A172 (cell line): ENCODE measurements at places on chromosomes 1 and 21.

DNA sequence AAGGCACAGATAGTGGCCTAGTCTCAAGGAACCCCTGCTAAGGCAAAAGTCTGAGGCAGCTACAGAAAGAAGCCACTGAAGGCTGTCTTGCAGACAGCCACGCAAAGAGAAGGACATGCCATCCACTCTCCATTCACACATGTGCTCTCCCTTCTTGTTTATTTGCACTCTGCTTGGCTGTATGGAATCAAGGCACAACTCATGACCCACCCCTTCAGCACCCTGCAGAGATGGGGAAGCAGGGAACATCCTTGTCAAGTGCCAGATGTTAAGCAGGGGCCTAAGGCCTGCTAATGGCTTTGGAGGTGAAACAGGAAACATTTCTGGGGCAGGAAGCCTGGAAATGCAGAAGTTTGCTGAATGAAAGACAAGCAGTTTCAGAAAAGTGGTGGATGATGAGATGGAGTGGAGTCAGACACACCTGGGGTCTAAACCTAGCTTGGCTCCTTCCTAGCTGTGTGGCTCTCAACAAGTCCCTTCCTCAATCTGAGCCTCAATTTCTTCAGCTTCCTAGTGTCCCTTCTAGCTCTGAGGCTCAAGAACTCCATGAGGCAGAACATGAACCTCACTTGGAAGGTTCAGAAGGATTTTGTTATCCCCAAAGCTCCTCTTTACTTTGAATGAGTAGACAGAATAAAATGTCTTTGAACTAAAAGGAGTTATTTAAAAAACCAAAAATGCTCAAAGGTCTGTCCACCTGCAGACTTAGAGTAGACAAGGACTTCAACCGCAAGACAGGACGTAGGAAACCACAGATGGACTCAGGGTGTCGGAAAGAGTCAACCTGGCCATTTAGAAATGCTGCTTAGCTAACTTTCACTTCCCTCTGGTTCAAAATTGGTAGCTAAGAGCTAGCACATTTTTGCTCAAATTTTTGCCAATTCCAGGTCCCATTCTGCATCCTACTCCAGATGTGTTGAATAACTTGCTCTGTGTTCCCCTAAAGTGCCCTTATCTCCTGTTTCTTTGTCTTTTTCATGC lies 283.1 kb downstream of the PLPP3 start:
- DNase-seq: no peak

DNA sequence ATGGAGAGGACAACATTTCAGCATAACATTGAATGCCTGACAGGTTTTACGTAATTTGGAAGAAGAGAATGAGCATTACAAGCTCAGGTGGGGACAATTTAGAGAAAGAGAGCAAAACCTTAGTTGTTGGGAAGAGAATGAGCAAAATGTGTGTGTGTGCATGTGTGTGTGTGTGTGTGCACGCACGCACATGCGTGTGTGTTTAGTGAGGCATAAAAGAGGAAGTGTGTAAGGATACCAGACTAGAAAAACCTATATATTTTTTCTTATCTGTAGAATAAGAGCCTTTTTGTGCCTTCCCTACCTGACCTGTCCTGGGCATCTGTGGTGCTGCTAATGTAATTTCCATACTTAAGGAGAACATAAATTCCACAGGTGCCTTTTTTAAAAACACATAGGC lies 99.0 kb upstream of the PLXNA2 start:
- no peak for DNase-seq

- no peak for DNase-seq
These were observed 7.8 kb upstream of the CHI3L2 start for GRCh38 chr1:111219557-111220286.

DNA sequence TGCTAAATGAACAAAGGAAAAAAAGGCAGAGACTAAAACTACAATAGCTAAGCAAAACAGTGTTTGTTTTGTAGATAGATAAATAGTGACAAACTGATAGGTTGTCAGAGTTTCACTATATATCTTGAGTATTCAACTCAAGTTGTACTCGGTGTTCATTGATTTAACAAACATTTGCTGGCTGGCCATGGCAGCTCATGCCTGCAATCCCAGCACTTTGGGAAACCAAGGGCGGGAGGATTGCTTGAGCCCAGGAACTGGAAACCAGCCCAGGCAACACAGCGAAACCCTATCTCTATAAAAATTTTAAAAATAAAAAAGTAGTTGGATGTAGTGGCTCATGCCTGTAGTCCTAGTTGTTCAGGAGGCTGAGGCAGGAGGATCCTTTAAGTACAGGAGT lies 17.3 kb downstream of the C1orf185 start:
- DNase-seq: no peak

GRCh38 chr1:29800522-29800956 lies 564.2 kb downstream of the PTPRU start:
- no peak for DNase-seq

GRCh38 chr1:9257851-9258250 lies 23.3 kb downstream of the H6PD start:
- DNase-seq: no peak

GRCh38 chr1:186948535-186948934 lies 119.8 kb downstream of the PLA2G4A start:
- DNase-seq: no peak

GRCh38 chr1:214332946-214333798 lies 52.2 kb downstream of the SMYD2 start:
- peak; percentile 69 for DNase-seq

- DNase-seq: no peak
These were observed 9.8 kb downstream of the TNFRSF18 start for GRCh38 chr1:1196431-1197187.

DNA sequence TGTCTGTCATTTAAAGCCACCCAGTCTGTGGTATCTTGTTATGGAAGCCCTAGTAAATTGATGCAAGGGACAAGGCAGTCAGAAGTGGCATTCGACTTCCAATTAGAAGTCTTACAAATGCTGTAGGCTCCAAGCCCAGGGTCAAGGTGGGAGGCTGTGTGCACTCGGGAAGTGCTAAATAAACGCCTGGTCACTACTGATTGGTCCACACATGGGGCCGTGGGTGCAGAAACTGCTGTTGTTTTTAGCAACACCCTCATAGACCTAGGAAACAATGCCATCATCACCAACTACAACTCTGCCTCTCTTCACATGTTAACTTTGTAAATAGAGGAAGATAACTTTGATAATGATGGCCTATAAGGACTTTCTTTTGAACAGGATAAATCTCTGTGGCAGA lies 20.2 kb upstream of the ZBTB21 start:
- DNase-seq: no peak

DNA sequence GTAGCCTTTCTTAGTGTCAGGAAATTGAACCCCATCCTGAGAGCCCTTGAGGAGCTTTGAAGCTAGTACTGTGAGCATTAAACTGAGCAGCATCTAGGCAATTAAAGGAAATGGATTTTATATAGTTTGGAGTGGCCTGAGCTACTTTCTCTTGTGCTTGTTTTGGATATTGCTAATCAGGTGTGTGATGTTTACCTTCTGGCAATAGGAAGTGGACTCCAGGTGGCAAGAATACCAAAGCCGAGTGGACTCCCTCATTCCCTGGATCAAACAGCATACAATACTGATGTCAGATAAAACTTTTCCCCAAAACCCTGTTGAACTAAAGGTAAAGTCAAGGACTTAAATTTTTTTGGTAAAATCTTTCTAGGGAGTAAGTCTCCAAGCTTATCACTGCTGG lies 79.4 kb downstream of the MACF1 start:
- DNase-seq: no peak

GRCh38 chr1:119779869-119780356 lies 11.2 kb upstream of the HMGCS2 start:
- DNase-seq: no peak

- no peak for DNase-seq
These were observed 348.7 kb upstream of the AJAP1 start for GRCh38 chr1:4305526-4306301.

DNA sequence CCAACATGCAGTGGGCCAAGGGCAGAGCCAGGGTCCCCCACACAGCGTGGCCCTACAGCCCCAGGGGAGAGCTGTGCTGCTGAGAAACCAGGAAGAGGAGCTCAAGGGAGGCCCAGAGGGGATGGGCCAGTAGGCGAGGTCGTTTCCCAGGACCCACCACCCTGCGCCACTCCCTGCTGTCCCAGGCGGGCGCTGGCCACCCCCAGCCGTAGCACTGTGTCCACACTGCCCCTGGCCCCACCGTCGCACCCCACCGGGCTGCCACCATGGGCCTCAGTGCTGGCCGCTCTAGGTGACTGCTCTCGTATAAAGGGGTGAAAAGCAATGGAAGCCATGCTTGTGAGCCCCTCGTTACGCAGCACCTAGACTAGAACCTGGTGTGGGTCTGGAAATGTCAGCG lies 22.4 kb downstream of the NADK start:
- DNase-seq: no peak

DNA sequence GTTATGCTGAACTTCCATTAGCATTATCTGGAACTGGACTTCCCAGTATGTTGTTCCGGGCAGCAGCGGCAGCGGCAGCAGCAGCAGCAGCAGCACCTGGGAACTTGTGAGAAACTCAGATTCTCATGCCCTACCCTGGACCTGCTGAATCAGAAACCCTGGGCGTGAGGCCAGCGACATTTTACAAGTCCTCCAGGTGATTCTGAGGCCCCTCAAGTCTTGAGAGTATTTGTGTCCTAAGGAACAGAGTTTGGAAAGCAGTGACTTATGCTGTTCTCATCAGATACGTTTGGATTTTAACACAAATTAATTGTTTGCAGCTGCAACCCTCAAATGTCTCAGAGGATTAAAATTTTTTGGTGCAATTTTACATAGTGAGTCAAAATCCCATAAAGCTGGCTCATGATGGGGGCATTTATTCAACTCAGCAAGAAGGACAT lies 157.2 kb upstream of the KAZN start:
- peak; percentile 89 for DNase-seq

DNA sequence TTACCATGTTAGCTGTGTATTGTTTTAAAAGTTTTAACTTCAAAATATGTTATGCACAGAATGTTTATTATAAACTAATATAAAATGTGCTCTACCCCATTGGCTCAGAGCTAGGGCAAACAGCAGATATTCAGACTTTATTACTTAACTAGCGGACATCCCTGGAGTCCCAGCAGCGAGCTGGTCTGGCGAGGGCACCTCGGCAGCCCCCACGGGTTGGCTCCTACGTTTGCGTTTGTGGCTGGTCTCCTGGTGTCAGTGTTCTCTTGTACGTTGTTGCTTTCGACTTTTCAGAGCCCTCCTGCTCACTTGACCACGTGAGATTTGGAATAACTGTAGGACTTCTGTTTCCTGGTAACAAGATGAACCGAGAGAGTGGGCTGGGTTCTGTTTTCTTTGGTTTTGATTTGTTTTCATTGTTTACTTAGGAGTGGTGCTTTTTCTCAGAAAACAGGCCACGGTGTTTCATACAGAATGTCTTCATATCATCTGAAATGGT lies 44.5 kb downstream of the CBS start:
- no peak for DNase-seq

GRCh38 chr21:37219761-37220432 lies 47.2 kb downstream of the VPS26C start:
- no peak for DNase-seq

DNA sequence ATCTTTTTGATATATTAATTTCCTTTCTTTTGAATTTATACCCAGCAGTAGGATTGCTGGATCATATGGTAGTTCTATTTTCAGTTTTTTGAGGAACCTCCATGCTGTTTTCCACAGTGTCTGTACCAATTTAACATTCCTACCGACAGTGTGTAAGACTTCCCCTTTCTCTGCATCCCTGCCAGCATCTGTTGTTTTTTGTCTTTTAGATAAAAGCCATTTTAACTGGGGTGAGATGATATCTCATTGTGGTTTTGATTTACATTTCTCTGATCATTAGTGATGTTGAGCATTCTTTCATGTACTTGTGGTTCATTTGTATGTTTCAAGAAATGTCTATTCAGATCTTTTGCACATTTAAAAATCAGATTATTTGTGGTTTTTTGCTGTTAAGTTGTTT lies 62.4 kb upstream of the STUM start:
- no peak for DNase-seq

DNA sequence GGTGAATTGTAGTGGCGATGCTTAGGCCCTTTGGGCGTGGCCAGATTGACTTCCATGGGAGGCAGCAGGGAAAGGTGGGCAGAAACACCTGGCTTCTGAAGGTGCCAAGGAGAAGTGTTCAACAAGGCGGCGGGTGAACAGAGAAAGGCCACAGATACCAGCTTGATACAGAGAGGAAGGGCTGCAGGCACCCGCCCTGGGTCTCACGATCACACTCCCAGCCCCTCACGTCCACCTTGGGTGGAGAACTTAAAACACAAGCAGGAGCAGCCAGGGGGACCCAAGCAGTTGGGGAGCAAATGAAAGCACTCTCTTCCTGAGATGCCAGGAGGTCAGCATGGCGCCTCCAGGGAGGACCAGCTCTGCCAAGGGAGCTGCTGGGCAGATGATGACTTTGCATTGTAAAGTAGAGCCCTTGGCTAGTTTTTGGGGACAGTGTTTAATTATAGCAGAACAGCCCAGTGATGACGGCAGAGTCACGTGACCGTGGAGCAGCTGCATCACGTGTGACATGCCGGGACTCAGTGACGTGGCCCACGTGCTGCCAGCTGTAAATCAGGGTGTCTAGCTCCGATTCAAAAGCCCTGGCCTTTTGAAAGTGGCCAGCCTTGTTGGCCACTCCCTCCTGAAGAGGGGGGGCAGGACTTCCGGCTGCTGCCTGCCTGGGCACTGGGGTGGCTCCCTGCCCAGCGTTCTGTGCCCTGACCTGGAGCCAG lies 19.0 kb downstream of the SLC37A1 start:
- no peak for DNase-seq

GRCh38 chr1:42280821-42281220 lies 54.2 kb downstream of the FOXJ3 start:
- DNase-seq: no peak

DNA sequence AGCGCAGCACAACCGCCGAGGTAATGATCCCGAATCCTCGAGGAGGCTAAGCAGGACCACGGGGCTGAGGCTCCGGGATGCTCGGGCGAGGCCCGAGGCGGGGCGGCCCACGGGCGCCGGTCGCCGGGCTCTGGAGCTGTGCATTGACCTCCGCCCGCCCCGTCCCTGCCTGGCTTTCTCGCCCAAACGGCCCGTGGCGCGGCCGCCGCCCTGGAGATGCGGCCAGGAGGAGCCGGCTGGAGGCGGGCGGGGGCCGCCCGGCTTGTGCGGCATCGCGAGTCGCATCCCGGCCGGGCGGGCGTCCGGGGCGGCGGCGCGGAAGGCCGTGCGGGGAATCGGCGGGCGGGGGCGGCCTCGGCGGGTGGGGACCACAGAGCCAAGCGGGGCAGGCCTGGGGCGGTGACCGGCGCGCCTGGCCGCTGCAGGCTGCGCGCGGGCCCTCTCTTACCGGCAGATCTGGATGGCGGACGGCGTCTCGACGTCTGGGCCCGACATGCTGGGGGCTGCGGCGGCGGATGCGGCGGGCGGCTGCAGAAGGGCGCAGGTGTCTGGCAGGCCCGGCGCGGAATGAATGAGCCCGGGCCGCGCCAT lies 663 bp downstream of the ACOT7 start:
- no peak for DNase-seq

DNA sequence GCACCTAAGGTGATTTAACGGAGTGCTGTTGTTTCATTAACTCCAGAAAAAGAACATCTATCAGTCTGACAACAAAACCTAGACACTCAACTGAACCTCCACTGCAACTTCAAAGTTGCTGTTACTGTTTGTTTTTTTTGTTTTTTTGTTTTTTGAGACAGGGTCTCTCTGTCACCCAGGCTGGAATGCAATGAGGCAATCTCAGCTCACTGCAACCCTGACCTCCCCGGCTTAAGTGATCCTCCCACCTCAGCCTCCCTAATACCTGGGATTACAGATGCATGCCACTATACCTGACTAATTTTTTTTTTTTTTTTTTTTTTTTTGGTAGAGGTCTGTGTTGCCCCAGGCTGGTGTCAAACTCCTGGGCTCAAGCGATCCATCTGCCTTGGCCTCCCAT lies 66.7 kb upstream of the SDC3 start:
- DNase-seq: no peak

GRCh38 chr1:179298952-179299351 lies 5.4 kb downstream of the SOAT1 start:
- no peak for DNase-seq
